ENCODE measurements at places on chromosomes 11 and 22. TPM values are rescaled to one million over a fixed set of nuclear protein-coding genes. Genes with fewer than 3 reads are reported as not detected.

GRCh38 chr11:70523384-70524095 is 125.2 kb downstream of the CTTN start:
- H3K27me3 ChIP-seq, result peaks cover 22% of the 10 kb centered on the region
- no peaks in the 10 kb centered on the region for H3K4me1 ChIP-seq
- DNase-seq, result peak; percentile 28
- H3K27ac ChIP-seq, result no peak overlapping the region

- no peak overlapping the region for H3K27ac ChIP-seq
- no peak overlapping the region for H3K4me3 ChIP-seq
- H3K27me3 ChIP-seq, result peaks cover 5% of the 10 kb centered on the region
- H3K36me3 ChIP-seq, result no peaks in the 10 kb centered on the region
Observed at GRCh38 chr22:44336962-44337677, 24.4 kb upstream of the SHISAL1 start.

ANGPTL5 gene
- total RNA-seq, result not detected

- DNase-seq, result no peak
- no peak overlapping the region for H3K4me3 ChIP-seq
- no peak overlapping the region for H3K27ac ChIP-seq
- H3K27me3 ChIP-seq, result no peaks in the 10 kb centered on the region
- no peaks in the 10 kb centered on the region for H3K4me1 ChIP-seq
Observed at GRCh38 chr11:27218421-27219038, 144.5 kb downstream of the CCDC34 start.

APOBEC3A gene
- total RNA-seq, result not detected

DNA sequence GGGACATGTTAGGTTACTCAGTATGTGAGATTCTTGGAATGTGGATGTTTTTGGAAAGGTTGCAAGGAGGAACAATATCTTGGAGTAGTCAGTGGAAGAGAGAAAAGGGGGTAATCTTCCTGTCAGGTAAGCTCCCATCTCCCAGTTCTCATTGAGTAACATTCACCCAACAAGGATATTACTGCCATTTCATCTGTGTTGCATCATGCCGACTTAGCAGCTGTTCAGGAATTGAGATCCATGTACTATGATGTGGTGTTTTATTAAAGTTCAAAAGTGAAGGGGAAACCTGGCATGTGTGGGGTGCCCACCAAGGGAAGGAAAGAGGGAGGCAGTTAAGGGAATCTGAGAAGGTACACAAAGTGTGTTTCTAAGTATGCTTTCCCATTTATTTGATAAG is 58.4 kb upstream of the RASSF10 start:
- H3K27me3 ChIP-seq, result peaks cover 31% of the 10 kb centered on the region
- peaks cover 10% of the 10 kb centered on the region for H3K36me3 ChIP-seq
- H3K4me3 ChIP-seq, result no peak overlapping the region
- DNase-seq, result no peak
- no peak overlapping the region for H3K27ac ChIP-seq
- H3K4me1 ChIP-seq, result no peaks in the 10 kb centered on the region

CHRM4 gene
- total RNA-seq, result 0.81 TPM

KCNK7 gene
- 2.8 TPM for total RNA-seq

- no peak overlapping the region for H3K27ac ChIP-seq
- no peaks in the 10 kb centered on the region for H3K27me3 ChIP-seq
- H3K4me3 ChIP-seq, result no peak overlapping the region
Observed at GRCh38 chr11:22479208-22479607, 141.0 kb downstream of the SLC17A6 start.

SAA1 gene
- not detected for total RNA-seq

DNA sequence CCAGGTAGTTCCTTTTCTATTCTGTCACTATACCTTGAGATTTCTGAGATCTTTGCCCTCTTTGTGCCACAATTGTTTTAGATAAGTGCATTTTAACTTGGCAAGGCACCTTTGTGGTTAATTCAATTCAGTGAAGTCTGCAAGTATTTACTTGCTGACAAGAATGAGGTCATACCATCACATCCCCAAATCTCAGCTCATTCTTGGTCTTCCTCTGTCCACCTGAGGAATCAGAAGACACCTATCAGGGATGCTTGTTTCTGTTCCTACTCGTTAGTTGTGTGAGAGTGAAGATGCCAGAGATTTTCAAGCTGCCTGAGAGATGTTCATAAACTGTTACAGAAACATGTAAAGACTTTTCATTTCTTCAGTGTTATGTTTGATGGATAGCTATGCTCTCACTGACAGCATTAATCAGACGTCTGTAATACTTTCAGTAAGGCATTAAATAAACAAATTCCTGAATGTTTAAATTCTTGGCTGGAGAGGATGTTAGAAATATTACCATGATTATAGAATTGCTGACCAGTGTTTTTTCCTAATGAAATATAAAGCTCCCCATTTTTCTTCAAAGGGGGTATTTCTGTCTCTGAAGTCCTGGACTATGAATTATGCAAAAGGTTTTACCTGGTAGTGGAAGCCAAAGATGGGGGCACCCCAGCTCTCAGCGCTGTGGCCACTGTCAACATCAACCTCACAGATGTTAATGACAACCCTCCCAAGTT is 135.0 kb upstream of the MTNR1B start:
- H3K27me3 ChIP-seq, result no peaks in the 10 kb centered on the region
- no peaks in the 10 kb centered on the region for H3K4me1 ChIP-seq
- DNase-seq, result no peak
- H3K4me3 ChIP-seq, result no peak overlapping the region

- no peaks in the 10 kb centered on the region for H3K27me3 ChIP-seq
- no peaks in the 10 kb centered on the region for H3K4me1 ChIP-seq
- H3K36me3 ChIP-seq, result peaks cover 6% of the 10 kb centered on the region
- no peak overlapping the region for H3K4me3 ChIP-seq
Observed at GRCh38 chr22:30332994-30333706, 6.4 kb upstream of the TBC1D10A start.

GGT5 gene
- total RNA-seq, result 0.42 TPM
